ENCODE measurements at places on chromosomes 6 and 20.

DNA sequence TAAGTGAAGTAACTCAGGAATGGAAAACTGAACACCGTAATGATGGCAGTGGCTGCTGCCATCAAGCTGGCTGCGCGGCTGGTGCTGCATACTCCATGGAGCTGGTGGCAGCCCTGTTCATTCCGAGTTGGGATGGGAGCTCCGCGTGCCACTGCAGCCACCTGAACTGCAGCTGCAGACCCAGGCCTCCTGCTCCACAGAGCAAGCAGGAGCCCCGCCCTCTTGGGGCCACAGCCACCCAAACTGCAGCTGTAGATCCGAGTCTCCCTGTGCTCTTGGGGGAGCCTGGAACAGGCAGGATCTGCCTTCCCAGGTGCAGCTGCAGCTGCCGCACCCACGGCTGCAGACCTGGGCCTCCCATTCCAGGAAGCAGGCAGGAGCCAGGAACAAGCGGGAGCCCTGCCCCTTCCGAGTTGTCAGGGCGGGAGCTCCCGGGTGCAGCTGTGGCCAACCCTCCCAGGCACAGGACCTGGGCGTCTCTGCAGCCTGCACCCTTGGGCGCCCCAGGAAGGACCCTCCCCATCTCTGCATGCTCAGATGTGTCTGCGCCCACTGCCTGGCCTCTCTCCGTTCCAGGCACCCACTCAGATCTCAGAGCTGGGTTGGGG lies 120.2 kb downstream of the GMPR start:
- DNase-seq: no peak

DNA sequence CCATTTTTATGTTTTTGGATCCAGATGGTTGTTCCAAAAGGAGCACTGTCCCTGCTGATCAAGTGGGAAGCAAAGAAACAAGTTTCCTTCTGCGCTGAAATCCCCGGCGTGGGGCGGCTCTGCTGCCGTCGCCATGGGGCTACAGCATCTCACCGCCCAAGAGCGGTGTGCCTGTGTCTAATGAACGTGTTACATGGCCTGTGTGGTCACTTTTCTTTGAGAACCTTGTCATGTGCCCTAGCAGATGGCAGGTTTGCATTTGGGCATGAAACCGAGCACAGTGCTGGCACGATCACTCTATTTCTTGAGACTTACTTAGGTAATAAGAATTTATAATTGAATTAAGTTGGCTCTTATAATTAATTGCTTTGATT lies 51.9 kb downstream of the ZDHHC14 start:
- DNase-seq: no peak

DNA sequence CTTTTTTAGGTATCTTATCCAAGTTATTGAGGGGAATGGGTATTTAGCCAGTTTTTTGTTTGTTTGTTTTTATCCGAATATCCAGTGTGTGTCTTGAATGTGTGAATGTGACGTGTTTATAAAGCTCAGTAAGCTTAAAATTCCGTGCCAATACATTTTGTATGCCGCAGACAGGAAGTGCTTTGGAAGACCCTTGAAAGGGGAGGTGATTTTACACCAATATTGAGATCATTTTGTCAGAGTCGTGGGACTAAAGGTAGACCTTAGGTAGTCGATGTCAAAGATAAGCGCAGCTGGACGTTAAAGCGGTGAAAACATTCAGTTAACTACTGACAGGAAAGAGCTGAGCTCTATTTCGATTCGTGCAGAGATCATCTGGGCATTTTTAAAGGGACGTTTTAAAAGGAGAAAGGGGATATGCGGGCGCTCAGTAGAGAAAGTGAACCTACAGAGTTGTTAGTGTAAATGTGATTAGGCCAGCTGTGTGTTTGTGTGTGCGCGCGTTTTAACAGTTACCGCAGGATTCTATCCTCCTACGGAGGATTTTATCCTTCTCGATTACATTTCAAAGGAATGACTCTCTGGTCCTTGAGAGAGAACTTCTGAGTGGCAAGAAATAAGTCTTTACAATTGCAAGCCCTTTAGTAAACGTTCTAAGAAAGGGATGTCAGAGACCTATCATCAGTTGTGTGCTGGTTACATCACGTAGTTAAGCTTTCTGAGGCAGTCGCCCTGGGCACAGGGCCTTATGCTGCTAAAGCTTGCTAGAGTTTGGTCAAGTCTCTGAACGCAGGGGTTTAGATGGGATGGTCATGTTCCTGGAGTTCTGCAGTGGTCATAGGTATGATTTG lies 625 bp upstream of the ECHDC1 start:
- no peak for DNase-seq

GRCh38 chr20:34364223-34364506 lies 1.1 kb downstream of the ITCH start:
- no peak for DNase-seq

DNA sequence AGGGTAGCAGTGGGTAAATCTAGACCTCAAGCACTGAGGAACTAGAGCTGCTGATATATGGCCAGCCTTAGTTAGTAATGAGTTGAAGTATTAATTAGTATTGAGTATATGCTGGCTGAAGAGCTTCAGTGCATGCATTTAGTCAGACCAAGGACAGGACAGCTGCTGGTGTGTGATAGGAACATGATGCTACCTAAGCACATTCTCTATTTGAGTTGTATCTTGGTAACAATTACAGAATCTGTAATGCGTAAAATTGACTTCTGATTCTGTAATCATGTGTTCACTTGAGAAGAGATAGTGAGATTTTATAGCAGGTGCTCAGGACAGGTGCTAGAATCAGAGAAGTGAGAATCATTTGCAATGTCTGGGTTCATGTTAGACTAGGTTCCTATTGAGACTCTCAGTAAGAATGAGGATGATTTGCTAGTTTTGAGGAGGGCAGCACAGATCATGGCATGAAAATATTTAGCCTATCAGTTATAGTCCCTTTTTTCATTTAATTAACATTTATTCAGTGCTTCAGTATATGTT lies 369.4 kb upstream of the HS3ST5 start:
- no peak for DNase-seq

- no peak for DNase-seq
Measured at GRCh38 chr6:42335896-42336295, 115.8 kb downstream of the TRERF1 start.

DNA sequence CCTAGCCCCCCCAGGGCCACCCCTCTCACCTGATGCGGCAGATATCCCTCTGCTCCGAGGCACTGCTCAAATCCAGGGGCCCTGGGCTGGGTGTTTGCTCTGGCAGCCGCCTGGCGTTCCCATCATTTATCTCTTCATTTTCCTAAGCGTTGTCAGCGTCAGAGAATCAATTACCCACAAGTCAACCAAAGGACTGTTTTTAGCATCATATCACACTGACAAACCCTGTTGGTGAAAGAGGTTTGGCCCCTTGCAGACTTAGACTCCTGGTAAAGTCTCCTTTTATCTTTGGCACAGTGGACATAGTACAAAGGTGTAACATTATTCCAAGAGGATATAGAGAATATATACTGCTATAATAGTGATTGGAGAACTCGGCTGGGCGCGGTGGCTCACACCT lies at the start of gene GHRH:
Gene GHRH, minus strand, starts transcription at position 101 of the 400 bp plus-strand sequence. CDS start 4,925 bp downstream, outside the sequence.
- no peak for DNase-seq

- no peak for DNase-seq
Measured at GRCh38 chr6:42158631-42159030, 14.5 kb upstream of the GUCA1A start.

DNA sequence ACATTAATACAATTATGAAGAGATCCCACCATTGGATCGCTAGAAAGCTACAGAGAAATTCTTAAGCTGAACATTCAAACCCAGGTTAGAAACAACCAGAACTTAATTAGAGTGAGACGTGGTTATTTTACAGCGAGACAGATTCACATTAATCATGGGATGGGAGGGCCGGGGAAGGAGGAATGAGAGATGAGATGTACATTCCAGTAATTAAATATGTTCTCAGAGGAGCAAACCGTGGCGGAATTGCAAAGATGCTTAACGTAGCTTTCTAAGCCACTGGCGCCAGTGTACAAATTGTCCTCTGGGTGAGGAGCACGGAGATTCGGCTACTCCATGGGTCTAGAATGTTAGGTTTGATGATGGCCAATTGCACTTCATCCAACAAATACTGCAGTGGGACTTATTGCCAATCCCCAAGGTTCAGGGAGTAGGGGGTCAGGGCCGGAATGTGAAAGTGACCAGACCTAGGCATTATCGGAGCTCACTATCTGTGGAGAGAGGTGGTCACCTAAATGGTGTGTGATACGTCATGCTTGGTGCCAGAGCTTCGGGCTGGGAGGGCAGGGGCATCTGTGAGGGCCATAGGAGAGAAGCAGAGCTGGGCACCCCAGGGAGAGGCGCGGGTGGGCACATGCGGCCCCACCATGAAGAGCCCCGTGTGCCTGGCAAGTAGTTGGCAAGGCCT lies 114.7 kb downstream of the EDN3 start:
- no peak for DNase-seq

DNA sequence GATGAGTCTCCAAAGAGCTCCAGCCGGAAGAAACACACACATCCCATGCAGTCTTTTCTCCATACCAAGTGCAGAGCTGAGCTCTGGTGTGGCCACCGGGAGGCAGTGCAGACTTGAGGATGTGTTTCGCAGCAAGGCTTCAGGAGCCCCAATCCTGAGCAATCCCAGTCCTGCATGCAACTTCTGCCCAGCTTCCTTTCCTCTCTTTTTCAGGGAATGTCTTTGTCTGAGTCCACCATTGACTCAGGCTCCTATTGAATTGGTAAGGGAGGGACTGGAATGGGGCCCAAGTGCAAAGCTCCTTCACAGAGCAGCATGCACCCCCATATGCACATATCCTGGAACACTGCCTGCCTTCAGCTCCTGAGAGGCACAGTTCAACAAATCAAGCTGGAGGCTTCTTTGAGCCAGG lies 50.5 kb upstream of the ASIP start:
- DNase-seq: no peak

GRCh38 chr6:35640017-35640664 lies 48.6 kb downstream of the FKBP5 start:
- no peak for DNase-seq

- no peak for DNase-seq
Measured at GRCh38 chr6:3227363-3228045, at the start of gene TUBB2B. TUBB2B (minus strand) TSS chr6:3227653; CDS start chr6:3227543, 110 bp downstream.

DNA sequence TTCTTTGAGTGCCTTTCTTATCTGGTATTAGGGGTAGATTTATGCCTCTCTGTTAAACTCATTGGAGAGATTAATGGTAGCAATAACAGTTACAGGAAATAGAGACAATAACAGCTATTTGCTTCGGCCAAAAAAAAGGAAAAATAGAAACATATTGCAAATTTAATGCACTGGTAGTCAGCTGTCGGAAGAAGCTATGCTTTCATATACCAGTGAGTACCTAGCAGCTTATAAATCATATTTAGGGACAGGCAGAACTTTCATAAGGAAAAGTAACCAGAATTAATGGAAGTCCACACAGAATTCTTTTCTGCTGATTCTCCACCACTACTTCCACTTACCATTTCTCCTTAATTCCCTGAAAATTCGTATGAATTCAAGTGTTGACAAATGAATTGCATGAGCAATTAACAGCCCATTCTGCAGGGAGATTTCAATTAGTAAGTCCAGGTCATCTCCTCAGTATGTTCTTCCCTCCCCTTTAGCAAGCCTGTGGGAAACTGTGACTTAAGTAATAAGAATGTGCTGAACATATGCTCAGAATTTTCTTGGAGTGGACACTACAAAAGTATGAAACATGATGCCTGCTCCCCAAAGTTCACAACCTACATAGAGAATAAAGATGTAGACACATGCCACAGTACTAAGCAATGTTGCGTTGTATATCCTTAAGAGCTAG lies 196.7 kb upstream of the KCNQ5 start:
- DNase-seq: no peak

- no peak for DNase-seq
Measured at GRCh38 chr6:158715330-158716311, 65.8 kb downstream of the SYTL3 start.

DNA sequence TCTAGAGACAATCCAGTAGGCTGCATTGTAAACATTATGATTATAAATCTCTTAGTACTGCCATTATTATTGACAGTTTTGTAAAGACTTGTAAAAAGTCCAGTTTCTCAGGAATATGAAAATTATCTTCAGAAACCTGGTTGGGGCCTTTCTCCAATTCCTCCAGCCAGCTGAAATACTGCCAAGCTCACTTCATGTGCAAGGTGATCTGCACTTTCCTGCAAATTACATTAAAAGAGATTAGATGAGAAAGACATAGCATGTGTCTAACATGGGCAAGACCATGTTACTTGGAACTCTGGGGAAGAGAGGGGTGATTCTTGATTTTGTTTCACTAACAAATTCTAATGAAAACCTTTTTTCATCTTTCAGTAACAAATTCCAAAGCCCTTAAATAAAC lies 24.0 kb downstream of the PGM3 start:
- no peak for DNase-seq

DNA sequence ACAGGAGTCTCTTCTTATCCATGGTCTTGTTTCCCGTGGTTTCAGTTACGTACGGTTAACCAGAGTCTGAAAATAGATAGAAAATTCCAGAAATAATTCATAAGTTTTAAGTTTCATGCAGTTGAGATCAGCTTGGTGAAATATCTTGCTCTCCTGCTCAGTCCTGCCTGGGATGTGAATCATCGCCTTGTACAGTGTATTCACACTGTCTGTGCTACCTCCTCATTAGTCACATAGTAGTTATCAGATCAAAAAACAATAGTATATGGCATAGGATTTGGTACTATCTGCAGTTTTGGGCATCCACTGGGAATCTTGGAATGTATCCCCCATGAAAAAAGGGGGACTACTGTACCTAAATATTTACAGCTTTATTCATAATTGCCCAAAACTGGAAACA lies 22.7 kb upstream of the MOCS1 start:
- no peak for DNase-seq

GRCh38 chr6:8879334-8879733 lies 444.0 kb upstream of the SLC35B3 start:
- DNase-seq: no peak

GRCh38 chr6:121593011-121593641 lies 157.7 kb downstream of the GJA1 start:
- no peak for DNase-seq

All from activated CD8-positive, alpha-beta memory T cell treated with anti-CD3 and anti-CD28 coated beads for 4 hours (primary cell).